EL (cell line): ENCODE measurements at places on chromosomes 16 and 17.
A peak's percentile ranks its signal among the peaks of the same experiment; 100 is the strongest.

DNA sequence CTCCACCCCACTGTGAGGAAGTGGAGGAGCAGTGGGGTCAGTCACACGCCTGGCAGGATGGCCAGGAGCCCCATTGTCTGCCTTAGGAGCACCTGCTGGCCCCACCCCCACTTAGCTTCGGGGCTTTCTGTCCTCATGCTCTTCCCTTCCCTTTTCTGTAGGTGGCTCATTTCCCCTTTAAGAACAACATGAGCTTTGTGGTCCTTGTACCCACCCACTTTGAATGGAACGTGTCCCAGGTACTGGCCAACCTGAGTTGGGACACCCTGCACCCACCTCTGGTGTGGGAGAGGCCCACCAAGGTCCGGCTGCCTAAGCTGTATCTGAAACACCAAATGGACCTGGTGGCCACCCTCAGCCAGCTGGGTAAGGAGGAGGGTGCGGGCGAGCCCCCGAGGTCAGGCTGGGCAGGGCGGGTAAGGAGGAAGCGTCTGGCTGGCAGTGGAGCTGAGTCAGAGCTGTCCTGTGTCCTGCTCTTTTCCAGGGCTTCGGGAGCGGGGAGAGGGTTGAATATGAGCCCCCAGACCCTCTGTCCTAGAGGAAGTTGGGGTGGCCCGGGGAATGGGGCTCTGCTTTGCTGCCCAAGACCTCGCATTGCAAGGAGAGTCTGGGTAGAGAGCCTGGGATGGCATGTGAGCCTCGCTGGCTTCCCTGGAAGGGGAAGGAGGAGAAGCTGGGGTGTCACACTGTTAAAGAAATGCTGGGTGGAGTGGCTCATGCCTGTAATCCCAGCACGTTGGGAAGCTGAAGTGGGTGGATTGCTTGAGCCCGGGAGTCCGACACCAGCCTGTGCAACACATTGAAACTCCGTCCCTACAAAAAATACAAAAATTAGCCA is 9.2 kb upstream of the SERPINF1 start:
- DNase-seq = no peak

DNA sequence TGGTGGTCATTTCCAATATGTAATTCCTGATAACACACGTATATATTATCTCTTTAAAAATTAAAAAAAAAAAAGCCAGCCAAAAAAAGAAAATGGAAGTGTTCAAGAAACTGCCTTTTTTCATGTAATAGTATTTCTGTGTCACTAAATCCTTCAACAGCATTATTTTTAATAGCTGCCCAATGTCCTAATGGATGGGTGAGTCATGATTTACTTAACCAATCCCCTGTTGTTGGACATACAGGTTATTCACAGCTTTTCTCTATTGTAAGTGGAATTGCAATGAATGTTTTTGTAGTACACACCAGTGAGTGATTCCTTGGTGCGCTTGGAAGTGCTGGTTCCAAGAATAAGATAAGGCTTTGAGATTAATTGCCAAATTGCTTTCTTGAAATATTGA is 124.9 kb downstream of the WWOX start:
- DNase-seq = no peak

- no peak for DNase-seq
Observed at GRCh38 chr16:73060892-73061490, 13.1 kb upstream of the ZFHX3 start.

DNA sequence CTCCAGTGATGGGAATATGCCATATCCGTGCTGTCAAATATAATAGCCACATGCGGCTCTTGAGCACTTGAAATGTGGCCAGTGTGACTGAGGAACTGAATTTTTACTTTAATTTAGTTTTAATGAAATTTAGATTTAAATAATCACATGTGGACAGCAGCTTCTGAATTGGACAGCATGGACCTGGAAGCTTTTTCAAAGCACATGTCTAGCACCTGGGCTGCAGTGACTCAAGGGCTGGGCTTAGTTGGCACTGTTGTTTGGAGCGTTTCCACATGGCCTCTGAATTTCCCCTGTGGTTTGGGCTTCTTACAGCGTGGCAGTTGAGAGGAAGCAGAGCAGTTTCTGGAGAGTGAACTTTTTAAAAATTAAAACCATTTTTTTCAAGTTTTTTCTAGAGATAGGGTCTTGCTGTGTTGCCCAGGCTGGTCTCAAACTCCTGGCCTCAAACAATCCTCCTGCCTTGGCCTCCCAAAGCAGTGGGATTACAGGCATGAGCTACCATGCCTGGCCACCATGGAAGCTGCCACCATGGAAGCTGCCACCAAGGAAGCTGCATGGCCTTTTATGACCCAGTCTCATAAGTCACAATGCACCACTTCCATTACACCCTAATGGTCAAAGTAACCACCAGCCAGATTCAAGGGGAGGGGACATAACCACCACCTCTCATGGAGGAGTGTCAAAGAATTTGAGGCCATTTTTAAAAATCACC is 6.7 kb upstream of the TOB1 start:
- peak; percentile 31 for DNase-seq

GRCh38 chr17:75799402-75799801 is 14.8 kb downstream of the UNK start:
- DNase-seq = no peak

- no peak for DNase-seq
Observed at GRCh38 chr16:87971933-87972332, 20.7 kb downstream of the BANP start.

DNA sequence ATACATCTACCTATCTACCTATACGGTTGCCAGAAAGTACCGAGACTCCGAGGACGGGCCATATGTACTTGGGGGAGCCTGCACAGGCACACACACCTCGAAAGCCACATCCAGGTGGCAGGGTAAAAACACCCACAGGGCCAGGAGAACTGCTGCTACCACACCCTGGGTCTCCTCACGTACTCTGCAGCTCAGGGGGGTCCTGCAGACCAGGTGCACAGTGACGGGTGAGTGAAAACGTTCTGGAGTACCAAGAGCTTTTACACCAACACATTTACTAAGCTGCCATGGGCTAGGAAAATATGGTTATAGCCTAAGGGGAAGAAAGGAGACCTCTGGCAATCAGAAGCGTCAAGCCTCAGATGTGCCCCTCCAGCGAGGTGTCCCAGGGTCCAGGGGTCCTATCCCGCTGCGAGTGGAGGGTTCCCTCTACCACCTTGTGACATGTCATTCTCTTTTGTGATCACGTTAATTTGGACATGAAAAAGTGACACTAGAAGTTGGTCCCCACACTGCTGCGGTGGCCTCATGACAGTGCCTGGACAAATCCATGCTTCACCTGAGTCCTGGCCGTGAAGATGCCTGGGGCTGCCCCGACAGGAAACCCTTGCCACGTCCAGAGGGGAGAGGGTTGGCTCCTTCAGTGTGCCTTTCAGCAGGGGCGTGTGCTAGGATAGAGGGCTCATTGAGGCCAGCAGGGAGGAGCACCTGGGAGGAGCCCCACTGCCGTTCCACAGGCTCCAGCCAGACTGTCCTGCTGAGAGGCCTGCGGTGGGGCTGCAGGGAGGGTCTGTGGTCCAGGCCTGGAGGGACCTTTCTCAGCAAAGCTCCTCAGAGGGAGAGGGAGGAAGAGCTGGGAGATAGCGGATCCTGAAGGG is 1.8 kb downstream of the CANT1 start:
- no peak for DNase-seq

DNA sequence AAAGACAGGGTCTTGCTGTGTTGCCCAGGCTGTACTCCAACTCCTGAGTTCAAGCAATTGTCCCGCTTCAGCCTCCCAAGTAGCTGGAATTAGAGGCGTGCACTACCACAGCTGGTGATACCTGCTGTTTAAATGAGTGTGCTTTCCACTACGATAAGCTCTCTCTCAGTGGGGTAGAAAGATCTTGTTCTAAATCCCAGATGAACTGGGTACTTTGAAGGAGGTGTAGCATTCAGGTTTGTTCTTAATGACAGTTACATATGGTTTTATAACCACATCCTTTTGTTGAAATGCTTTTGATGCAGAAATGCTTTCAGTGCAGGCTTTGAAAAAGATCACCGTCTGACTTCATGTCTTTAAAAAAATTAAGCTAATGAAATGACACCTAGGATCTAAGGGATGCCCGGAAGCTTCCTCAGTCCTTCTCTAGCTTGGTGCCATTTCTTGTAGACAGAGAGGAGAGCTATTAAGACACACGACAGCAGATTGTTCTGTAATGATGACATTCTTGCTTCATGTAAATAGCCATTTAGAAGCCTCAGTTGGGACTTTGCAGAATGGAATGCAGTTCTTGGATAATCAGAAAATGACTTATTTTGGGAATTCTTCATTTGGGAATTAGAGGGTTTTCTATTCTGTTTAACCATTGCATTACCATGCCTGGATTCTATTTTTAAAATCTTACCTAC is 19.5 kb downstream of the PMM2 start:
- no peak for DNase-seq

DNA sequence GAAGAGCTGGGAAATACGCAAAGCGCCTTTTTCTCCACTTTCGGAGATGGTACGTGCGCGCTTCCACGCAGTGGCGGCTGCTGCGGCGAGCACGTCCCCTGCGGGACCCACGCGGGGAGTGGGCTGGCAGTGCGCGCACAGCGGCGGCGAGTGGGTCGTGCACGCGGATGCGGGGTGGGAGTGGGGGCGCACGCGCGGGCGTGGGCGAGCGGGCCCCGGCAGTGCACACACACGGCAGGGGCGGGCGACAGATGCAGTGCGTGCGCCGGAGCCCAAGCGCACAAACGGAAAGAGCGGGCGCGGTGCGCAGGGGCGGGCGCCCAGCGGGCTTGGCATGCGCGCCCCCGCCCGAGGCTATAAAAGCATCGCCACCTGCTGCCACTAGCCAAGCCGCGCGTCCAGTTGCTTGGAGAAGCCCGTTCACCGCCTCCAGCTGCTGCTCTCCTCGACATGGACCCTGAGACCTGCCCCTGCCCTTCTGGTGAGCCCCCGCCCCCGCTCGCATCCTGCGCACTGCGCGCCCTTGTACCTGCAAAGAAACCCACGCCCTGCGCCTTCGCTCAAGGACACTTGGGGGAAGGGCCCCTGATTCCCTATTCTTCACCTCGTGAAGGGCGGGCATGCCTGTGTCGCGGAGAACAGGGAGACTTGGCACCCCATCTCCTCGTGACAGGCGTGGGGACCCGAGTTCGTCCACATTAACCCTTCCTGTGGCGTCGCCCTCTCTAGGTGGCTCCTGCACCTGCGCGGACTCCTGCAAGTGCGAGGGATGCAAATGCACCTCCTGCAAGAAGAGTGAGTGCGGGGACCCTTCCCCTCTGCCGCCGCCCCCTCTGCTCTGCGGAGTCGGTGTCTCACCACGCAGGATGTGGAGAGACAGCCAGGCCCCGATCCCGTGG is at the start of gene MT3:
Gene MT3, plus strand, starts transcription at position 388 of the 899 bp plus-strand sequence. Its CDS starts 63 bp downstream, at position 451.
- peak; percentile 37 for DNase-seq

DNA sequence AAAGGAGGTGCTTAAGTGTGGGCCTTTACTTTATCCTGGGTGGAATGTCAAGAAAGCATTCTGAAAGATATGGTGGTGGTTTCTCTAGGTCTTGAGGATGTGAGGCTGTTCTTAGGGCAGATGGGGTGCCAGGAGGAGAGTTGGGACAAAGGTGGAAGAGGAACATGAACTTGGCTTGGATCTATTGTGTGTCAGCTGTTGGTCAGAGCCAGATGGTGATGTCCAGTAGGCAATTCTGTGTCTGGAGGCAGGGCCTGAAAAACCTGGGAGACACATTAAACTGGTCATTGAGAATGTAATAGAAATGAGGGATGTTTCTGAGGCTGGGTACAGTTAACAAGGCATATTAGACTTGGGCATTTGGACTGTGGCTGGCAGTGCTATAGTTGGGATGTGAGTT is 32.6 kb upstream of the RGS9 start:
- DNase-seq = no peak

DNA sequence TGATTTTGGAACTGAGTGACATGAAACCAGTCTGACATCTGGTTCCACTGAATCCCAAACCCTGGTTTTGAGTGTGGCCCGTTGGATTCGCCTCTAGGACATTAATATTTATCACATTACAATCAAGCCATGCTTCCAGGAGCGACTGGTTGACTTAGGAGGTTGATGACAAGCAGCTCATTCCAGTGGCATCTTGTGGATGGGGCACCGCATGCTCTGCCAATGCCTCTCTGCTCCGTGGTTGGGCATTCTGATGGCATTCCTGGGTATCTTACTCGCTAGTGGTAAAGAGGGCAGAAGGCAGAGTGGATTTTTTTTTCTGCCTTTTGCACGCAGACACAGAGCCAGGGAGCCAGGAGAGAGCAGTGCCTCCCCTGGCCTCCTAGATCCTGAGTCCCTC is 31.4 kb downstream of the CACNG4 start:
- DNase-seq = no peak

DNA sequence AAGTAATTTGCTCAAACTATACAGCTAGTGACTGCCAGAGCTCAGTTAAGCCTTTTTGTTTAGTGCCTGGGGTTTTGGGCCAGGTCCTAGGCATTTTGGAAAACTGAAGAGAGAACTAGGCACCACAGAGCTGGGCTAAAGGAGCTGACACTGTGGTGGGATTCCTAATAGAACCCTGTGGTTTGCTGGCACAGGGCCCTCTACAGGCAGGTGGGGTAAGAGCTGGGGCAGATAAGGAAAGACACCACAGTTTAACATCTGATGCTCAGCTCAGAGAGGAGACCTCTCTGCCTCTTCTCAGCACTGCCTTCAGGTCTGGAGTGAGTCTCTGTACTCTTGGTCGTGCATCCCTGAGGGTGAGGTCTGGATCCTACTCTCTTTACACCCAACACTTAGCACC is 121.2 kb downstream of the SNX11 start:
- DNase-seq = no peak

GRCh38 chr17:42291129-42291528 is 2.8 kb downstream of the STAT5A start:
- no peak for DNase-seq

- DNase-seq = peak; percentile 88
Observed at GRCh38 chr16:528111-529011, 849 bp downstream of the CAPN15 start.

GRCh38 chr17:77600346-77600745 is 358.2 kb upstream of the TNRC6C start:
- no peak for DNase-seq

GRCh38 chr16:63856537-63856936 is 1265.3 kb downstream of the CDH11 start:
- no peak for DNase-seq

DNA sequence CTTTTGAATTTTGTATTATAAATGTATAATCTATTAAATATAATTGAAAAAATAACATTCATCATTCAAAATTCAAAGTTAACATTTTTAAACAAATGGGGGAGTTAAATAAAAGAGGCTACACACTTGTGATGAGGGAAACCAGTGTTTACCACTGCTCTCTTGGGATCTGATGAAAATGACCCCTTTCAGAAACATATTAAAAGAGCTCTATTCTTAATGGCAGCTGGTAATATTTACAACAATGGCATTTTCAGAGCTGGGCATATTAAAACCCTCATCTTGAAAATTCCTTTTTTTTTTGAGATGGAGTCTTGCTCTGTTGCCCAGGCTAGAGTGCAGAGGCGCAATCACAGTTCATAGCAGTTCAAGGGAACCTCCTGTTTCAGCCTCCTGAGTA is 19.3 kb upstream of the FLCN start:
- no peak for DNase-seq

GRCh38 chr16:68451676-68452075 is 3.4 kb upstream of the SMPD3 start:
- DNase-seq = peak; percentile 62

GRCh38 chr17:77602062-77602746 is 356.3 kb upstream of the TNRC6C start:
- peak; percentile 71 for DNase-seq

GRCh38 chr17:81162491-81162890 is 2.8 kb upstream of the PVALEF start:
- no peak for DNase-seq
